ENCODE measurements at places on chromosomes 2 and 18.

DNA sequence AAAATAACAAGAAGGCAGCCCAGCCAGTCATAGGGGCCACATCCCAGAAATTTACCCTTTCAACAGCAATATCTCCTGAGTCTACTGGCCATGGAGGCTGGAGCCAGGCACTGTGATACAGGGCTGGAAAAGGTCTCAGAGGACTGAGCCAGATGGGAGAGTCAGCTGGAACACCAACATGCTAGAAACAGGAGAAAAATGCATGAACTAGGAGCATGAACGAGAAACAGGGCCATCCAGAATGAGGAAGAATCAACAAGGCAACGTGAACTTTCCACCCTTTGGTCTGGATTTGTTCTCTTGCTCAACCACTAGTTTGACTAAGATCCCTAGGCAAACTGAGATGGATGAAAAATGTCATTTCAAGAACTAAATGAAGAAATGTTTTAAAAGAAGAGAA is 13.1 kb downstream of the PID1 start:
- no peak for DNase-seq

DNA sequence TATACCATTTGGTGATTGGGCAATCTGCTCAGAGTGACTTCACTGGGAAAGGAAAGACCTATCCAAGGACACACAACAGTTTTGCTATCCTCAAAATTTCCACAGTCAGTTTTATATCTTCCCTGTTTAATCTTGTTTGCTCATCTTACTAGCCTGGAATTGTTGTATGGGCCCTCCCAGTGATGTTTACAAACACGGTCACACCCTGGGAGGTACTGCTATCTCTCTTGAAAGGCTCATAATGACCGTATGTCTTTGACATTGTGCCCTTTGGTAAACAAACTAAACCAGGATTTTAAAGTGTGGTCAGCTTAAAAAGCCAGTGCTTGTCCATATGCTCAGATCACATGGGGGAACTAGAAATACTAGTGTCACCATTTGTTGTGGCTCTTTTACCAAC is 277.0 kb downstream of the CDH2 start:
- no peak for DNase-seq

GRCh38 chr2:11234309-11234708 is 79.0 kb downstream of the SLC66A3 start:
- no peak for DNase-seq

DNA sequence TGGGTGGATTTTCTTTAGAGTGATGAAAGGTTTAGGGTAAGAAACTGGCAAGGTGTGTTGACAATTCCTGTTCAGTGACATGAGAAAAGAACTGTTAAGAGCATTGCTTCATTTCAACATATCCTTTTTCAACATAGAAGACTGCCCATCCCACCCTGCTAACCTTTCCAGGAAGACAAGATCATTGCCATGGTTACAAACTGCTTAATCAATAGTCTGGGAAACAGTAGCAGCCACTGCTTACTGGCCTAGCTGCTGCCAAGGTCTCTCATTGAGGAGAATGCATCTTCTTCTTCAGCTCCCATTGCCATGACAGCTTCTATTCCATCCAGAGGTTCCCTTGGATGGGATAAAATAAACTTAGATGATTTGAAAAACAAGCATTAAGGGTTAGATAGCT is 212.1 kb downstream of the LRRTM1 start:
- no peak for DNase-seq

GRCh38 chr2:46951290-46952064 is 35.9 kb upstream of the MCFD2 start:
- no peak for DNase-seq

DNA sequence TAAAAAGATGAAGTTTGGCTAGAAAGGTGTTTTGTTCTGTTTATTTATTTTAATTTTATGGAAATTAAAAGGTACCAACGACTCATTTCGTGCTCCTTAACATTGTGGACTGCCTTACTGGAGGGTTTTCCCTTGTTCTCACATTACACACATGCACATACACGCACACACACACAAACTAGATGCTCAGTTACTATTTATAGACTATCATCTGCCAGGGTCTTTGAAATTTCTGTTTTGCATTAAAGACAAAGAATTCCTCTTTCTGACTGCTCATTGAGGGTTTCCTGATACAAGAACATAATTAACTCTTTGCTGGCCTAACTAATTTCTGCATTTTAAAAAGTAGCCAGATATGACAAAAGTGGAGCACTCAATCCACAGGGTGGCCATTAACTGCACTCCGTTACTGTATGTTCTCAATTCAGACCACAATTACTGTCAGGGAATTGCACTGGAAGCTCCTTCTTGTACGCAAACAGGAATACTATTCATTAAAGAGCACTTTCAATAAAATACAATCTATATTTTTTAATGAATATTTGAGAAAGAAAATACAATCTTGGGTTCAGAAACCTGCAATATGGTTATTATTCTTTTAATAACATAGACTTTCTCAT is 366.9 kb upstream of the GALNT5 start:
- no peak for DNase-seq

DNA sequence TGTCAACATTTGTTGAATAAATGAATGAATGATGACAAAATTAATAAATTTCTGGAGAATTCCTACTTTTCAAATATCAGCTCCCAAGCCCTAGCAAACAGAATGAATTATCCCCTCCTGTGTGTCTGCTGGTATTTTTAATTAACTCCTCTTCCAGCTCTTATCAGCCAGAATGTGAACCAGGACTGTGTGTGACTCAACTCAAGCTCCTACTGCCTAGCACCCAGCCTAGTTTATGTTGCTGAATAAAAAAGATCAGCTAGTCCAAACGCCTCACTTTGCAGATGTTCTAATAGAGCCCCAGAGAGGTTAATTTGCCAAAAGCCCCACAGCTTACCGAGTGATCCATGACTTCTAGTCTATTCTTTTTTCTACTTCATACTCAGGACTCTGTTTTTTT is 50.3 kb downstream of the RABL2A start:
- DNase-seq, result no peak

- DNase-seq, result no peak
Measured at GRCh38 chr2:240791821-240792628, 28.0 kb downstream of the KIF1A start.

DNA sequence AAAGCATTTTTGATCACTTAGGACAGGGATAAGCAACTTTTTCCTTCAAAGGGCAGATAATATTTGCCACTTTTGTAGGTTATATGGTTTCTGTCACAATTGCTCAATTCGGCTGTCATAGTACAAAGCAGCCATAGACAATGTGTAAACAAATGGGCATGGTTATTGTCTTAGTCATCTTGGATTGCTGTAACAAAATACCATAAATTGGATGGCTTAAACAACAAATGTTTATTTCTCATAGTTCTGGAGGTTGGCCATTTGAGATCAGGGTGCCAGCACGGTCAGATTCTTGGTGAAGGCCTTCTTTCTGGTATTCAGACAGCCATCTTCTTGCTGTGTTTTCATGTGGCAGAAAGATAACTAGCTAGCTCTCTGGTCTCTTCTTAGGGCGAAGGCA is 91.2 kb downstream of the TAF4B start:
- no peak for DNase-seq

- no peak for DNase-seq
Measured at GRCh38 chr2:27792759-27793158, 21.2 kb downstream of the MRPL33 start.

DNA sequence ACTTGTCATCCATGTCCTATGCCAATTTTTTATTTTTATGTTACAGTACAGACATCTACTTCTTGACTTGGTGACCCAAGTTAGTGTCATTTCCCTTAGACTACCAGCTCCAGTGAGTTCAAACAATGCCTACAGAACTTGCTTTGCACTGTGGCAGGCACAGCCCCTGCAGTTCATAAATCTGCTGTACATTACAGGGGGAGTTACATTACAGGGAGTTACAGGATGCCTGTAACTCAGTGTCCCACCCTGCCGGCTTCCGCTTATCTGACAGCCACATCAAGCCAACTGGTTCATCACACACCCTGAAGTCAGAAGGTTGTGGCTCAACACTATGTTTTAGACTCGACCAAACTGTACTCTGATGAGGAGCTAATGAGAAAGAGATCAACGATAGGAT is 7.8 kb upstream of the NPAS2 start:
- DNase-seq, result no peak

DNA sequence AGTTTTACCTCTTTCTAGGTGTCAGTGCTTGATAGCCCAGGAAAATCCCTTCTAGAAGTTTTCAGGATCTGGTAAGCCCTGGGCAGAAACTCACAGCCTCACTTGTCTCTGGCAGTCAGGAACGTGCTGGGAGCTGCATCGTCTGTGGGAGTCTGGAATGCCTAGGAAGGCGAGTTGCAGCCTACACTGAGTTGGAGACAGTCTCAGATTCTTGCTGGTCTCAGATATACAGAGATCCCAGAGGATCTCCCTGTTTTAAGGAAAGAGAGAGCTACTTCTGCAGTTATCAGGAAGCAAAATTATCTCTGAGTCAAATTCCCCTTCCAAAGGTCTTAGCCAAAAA is 104.4 kb upstream of the CDC42EP3 start:
- no peak for DNase-seq

- no peak for DNase-seq
Measured at GRCh38 chr2:200311139-200311538, 4.6 kb downstream of the SPATS2L start.

- peak; percentile 19 for DNase-seq
Measured at GRCh38 chr2:95296880-95297487, at the start of gene KCNIP3. KCNIP3 (plus strand) TSS chr2:95297347; CDS start chr2:95297439, 92 bp downstream.

DNA sequence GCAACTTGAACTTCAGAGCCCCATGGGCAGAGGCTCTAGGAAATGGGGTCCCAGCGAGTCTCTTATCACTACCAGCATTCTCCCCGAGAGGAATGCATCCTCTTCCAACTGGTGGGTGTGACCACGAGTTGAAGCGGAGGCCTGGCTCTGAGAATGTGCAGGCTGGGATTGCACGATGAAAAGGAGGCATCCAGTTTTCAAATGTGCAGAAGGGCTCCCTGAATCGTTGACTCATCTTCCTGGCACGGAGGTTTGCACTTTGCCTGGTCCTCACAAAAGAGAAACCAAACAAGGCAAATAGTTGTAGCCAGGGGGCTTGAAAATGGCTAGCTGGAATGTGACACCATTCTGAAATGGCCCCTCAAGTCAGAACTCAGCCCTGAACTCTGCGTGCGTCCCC is 216.7 kb downstream of the GLI2 start:
- no peak for DNase-seq

DNA sequence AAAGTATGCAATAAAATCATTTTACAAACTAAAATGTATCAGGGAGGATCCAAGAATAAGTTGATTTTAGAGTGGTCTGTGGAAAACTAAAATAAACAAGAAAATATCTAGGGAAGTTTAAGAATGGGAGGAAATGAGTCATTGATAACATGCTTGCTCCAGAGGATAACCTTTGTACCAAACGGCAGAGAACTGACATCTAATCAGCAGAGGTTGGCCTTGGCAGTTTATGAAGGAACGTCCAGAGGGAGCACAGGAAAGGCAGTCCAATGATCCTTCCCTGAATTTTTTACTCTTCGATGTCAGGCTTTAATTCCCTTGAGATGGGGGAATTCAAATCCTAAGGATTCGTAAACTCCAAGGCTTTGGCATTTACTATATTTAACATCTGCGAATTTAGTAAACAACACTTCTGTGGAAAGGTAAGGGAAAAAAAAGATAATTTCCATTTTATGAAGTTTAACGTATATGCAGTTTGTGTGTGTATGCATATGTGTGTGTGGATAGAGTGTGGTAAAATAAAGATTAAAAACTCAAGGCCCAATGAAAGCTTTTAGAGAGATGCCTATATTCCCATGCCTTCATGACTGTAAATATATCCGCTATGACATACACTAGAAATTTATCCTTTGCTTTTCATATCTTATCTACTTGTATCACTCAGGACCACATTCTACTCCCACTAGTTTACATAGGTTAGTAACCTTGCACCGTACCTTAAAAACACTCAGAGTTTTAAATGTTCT is 8.7 kb upstream of the INPP1 start:
- no peak for DNase-seq

- no peak for DNase-seq
Measured at GRCh38 chr18:2845172-2845571, 1.6 kb upstream of the EMILIN2 start.

- no peak for DNase-seq
Measured at GRCh38 chr2:10977003-10977402, 65.3 kb downstream of the KCNF1 start.

- no peak for DNase-seq
Measured at GRCh38 chr18:9321736-9322135, 12.8 kb upstream of the TWSG1 start.

DNA sequence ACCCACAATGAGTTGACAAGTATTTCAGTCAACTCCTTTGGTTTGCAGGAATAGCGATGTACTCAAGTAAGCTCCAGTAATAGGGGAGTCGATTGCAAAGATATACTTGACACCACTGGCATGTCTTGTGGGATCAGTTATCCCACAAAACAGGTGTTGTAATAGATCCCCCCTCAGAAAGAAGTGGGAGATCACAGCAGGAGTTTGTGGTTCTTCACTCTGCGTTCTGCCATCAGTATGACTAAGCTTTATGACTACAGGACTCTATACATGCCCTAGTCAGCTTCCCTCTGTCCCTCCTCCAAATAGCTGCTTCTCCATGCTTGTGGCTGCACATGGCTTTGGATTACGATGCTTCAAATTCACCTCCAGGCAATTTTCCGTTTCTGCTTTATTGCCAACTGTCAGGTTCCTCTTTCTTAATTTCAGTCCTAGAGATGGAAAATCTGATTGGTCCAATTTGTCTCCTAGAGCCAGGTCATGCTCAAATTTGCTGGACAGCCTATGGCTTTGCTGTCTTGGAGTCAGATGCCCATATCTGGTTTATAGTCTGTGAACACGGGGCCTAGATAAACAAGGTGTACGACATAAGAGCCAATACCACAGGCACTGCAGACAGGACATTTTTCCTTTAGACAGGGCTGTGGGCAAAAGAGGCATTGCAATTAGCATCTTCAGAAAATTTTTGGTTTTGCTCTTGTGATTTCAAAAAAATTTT is 221.7 kb downstream of the PAX3 start:
- DNase-seq, result peak; percentile 31

- no peak for DNase-seq
Measured at GRCh38 chr2:66547887-66548286, 113.0 kb downstream of the MEIS1 start.

DNA sequence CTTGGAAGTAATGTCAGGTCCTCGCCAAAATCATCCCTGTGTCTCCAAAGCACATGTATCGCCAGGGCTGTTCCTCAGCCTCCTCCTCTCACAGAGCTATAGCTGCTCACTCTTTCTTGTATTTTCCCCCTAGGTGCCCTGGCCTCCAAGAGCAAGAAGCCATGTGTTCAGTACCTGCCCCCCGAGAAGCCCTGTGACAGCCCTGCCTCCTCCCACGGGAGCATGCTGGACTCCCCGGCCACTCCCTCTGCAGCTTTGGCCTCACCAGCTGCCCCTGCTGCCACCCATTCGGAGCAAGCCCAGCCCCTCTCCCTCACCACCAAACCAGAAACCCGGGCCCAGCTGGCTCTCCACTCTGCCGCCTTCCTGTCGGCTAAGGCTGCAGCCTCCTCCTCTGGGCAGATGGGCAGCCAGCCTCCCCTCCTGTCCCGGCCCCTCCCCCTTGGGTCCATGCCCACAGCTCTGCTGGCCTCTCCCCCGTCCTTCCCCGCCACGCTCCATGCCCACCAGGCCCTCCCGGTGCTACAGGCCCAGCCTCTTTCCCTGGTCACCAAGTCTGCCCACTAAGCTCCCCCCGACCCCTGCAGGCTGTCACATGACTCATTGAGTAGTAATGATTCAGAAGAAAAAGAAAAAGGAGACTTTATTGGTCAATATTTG is 18.8 kb downstream of the TGOLN2 start:
- DNase-seq, result peak; percentile 11

- DNase-seq, result no peak
Measured at GRCh38 chr18:9422816-9423519, 52.3 kb upstream of the RALBP1 start.
